ENCODE measurements at places on chromosomes 12 and 14.

- DNase-seq = no peak
These were observed 3.6 kb upstream of the STXBP6 start for GRCh38 chr14:25053585-25053984.

DNA sequence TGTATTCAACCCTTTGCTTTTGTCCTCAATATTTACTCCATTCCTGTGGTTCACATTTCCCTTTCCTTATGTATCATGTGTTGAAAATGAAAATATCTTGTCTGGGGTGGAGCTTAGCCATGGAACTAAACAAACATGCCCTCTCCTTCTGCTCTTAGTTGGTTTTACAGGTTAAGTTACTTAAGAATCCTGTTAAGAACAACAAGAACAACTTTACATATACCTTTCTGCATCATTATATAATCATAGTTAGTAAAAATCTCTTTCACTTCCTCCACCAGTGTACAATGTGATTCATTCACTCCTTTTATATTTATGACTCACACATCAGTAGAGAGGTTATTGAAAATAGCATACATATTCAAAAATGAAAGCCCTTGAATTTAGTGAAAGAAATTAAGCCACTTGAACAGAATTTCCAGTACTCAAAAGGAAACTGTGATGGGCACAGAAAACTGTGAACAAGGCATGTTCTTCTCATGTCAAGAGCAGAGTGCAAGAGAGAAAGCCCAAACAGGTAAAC lies 307.7 kb downstream of the CCDC91 start:
- peak; percentile 50 for DNase-seq

DNA sequence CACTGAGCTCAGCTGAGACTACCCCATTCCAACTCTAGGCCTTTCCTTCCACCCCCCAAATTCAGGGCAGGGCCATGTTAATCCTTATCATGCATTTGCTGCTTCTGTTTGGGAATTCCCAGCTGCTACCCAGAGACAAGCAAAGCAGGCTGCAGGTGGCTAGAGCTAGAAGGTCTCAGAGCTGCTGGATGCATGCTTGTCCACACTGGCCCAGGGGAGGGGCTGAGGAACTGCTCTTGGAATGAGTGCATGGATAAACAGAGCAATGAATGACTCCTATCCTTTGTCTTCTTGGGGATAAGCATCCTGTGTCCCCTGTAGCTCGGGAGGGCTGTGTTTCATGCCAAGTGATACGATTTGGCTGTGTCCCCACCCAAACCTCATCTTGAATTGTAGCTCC lies 136.8 kb upstream of the NOS1 start:
- no peak for DNase-seq

GRCh38 chr12:77540097-77540496 lies 290.6 kb upstream of the NAV3 start:
- no peak for DNase-seq

DNA sequence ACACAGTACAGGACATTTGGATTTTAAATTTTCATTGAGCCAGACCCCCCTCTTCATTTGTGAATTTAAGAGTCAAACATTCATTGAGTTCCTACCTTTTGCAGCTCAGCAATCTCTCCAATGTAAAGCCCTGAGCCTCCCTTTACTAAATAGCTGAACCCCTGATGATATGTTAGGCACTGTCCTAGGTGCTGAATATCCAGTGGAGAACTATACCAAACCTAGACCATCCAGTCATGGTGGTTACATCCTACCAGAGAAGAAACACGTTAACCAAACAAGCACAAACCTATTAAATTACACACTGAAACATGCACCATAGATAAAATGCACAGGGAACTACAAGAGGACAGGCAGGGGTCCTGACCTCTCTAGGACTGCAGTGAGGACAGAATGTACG lies 1585.3 kb upstream of the TMEM132C start:
- DNase-seq = no peak

- no peak for DNase-seq
These were observed 11.9 kb downstream of the PLEKHG6 start for GRCh38 chr12:6322352-6322751.

DNA sequence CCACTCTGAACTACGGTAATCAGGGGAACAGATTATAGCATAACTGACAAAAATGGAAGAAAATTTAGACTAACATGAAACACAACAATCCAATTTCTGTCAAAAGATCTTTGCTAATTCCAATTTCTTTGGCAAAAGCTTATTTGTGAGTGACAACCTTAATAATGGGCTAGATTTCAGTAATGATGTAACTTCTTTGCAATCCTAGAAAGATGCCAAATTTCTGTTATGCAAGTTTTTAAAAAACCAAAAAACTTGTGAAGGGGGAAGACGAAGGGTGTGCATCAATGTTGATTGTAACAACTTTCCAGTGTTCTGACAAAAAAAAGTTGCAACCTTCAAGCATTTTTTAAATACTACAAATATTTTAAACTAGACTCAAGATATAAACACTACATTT lies 59.9 kb downstream of the DICER1 start:
- DNase-seq = peak; percentile 12

- DNase-seq = peak; percentile 68
These were observed 3.4 kb upstream of the MYRFL start for GRCh38 chr12:69821456-69822159.

DNA sequence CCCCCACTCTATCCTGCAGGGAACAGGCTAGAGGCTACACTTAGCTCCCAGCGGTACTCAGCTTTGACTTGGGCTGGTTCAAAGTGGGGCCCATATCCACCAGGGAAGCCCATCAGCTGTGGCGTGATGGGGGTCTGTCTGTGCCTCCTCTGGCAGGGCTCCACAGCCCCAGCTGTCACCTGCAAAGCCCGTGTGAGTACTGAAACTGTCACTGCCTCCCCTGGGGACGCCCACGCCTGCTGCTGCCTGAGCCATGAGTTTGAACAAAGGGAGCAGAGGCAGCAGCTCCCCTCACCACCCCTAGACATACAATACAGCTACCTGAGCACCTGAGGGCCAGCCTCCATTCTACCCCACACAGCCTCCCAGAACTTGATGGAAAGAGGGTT lies 5.0 kb downstream of the REM2 start:
- no peak for DNase-seq

GRCh38 chr14:74875941-74876913 lies at the start of gene PROX2:
TSS of gene PROX2 (minus strand) at chr14:74876145. CDS start at chr14:74863834, 12,311 bp downstream.
- DNase-seq = no peak

GRCh38 chr12:105357162-105357691 lies 26.7 kb downstream of the C12orf75 start:
- DNase-seq = peak; percentile 67

- DNase-seq = peak; percentile 64
These were observed 2.8 kb downstream of the PIANP start for GRCh38 chr12:6697584-6698351.

GRCh38 chr14:53792909-53793308 lies 163.7 kb downstream of the BMP4 start:
- no peak for DNase-seq

- DNase-seq = no peak
These were observed 1.1 kb downstream of the NELL2 start for GRCh38 chr12:44874981-44875416.

DNA sequence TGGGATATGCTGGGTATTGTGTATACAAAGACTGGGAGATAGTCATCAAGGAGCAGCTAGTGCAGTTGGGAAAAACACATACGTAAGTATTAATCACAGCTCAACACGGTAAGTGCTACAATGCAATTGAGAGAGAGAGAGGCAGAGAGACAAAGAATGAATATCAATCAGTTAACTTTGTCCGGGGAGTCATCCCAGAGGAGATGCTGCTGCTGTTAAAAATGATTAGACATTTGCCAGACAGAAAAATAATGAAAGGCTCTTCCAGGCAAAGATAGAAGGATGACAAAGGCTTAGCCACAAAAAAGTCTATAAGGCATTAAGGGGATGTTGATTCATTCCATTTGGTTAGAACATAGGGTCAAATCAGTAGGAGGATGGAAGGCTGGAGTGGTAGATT lies 45.1 kb downstream of the AKAP6 start:
- no peak for DNase-seq

Data from IMR-90 (cell line).